ENCODE measurements at places on chromosomes 16 and 17.

DNA sequence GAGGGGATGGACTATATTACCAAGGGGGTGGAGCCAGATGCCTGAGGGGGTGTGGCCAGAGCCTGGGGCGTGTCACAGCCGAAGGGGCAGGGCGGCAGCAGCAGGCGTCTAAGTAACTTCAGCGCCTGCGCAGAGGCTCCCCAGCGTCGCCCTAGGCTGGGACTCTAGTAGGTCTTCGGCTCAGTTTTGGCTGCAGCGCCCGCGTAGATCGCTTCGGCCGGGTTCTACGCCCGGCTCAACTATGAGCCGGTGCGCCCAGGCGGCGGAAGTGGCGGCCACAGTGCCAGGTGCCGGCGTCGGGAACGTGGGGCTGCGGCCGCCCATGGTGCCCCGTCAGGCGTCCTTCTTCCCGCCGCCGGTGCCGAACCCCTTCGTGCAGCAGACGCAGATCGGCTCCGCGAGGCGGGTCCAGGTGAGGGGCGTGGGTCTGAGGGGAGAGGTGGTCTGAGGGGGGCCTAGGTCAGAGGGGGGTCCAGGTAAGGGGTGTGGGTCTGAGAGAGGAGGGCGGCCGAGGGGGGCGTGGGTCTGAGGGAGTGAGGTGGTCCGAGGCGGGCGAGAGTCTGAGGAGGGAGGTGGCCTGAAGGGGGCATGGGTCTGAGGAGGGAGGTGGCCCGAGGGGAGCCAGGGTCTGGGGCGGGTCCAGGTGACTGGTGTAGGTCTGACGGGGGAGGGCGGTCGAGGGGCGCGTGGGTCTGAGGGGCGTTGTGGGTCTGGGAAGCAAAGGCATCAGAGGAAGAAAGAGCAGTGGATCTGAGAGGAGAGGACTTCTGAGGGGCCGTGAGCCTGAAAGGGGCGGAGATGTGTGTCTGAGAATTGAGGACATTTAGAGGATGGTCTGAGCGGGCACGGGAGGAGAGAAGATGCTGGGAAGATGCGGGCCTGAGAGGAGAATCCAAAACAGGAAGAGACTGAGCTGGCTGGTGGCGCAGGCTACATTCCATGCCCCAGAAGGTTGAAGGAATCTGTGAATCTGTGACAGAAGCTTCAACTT is at the start of gene LPCAT2:
Gene LPCAT2 (plus strand): TSS at position 132 of the 991 bp plus-strand sequence. CDS start 110 bp downstream, at position 242.
- DNase-seq, result peak; percentile 51

GRCh38 chr16:8858994-8859912 is 9.6 kb downstream of the CARHSP1 start:
- no peak for DNase-seq

DNA sequence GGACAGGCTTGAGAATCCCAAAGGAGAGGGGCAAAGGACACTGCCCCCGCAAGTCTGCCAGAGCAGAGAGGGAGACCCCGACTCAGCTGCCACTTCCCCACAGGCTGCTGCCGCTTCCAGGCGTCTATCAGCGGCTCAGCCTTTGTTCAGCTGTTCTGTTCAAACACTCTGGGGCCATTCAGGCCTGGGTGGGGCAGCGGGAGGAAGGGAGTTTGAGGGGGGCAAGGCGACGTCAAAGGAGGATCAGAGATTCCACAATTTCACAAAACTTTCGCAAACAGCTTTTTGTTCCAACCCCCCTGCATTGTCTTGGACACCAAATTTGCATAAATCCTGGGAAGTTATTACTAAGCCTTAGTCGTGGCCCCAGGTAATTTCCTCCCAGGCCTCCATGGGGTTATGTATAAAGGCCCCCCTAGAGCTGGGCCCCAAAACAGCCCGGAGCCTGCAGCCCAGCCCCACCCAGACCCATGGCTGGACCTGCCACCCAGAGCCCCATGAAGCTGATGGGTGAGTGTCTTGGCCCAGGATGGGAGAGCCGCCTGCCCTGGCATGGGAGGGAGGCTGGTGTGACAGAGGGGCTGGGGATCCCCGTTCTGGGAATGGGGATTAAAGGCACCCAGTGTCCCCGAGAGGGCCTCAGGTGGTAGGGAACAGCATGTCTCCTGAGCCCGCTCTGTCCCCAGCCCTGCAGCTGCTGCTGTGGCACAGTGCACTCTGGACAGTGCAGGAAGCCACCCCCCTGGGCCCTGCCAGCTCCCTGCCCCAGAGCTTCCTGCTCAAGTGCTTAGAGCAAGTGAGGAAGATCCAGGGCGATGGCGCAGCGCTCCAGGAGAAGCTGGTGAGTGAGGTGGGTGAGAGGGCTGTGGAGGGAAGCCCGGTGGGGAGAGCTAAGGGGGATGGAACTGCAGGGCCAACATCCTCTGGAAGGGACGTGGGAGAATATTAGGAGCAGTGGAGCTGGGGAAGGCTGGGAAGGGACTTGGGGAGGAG is at the start of gene CSF3:
Gene CSF3 (plus strand): TSS at position 436 of the 993 bp plus-strand sequence. CDS start 35 bp downstream, at position 471.
- DNase-seq, result peak; percentile 17

- DNase-seq, result no peak
These were observed 19.6 kb downstream of the GLP2R start for GRCh38 chr17:9845306-9845705.

- DNase-seq, result no peak
These were observed 29.5 kb upstream of the RBFOX1 start for GRCh38 chr16:7303052-7303610.

GRCh38 chr17:82528484-82529265 is 9.1 kb downstream of the FOXK2 start:
- no peak for DNase-seq

GRCh38 chr17:50057521-50057991 is 1.6 kb downstream of the ITGA3 start:
- DNase-seq, result no peak

- DNase-seq, result no peak
These were observed 1.6 kb upstream of the LRRC75A start for GRCh38 chr17:16493531-16494046.

DNA sequence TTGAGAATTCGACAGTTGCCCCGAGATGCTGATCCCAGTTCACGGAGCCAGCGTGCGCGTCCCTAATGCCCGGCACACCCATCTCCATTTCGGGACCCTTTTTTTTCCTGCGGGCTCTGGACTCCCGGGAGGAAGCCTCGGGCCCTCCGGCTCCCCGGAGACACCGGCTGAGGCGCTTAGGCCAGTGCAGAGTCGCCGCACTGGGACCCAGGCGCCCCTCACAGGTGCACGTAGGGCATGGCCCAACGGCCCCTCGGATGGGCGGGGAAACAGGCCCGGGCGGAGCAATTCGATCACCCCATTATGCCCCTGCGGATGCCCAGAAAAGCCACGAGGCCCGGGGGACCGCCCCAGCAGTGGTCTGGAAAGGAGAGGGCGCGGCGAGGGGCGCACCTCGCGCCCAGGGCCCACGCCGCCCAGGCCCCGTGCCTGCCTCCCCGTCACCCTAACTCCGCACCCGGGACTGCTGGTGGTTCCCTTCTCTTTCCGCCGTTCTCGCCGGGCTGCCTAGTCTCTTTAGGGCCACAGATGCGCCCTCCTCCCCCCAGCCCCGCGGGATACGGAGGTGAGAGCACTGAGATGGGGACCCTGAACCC is 18.5 kb upstream of the ZFHX3 start:
- DNase-seq, result no peak

- DNase-seq, result peak; percentile 64
These were observed at the start of gene PGS1 for GRCh38 chr17:78378225-78379130. PGS1 (plus strand) TSS chr17:78378649; CDS start chr17:78378666, 17 bp downstream.

- peak; percentile 61 for DNase-seq
These were observed 488 bp downstream of the TFAP4 start for GRCh38 chr16:4272114-4272956.

All from GDM1 (cell line).